ENCODE measurements at places on chromosomes 6 and 20.

GRCh38 chr6:148745926-148746325, 904 bp upstream of the UST start:
- no peak for DNase-seq

GRCh38 chr20:13984211-13984610, 6.2 kb downstream of the SEL1L2 start:
- DNase-seq: no peak

GRCh38 chr6:47146431-47147174, 104.5 kb upstream of the ADGRF1 start:
- no peak for DNase-seq

DNA sequence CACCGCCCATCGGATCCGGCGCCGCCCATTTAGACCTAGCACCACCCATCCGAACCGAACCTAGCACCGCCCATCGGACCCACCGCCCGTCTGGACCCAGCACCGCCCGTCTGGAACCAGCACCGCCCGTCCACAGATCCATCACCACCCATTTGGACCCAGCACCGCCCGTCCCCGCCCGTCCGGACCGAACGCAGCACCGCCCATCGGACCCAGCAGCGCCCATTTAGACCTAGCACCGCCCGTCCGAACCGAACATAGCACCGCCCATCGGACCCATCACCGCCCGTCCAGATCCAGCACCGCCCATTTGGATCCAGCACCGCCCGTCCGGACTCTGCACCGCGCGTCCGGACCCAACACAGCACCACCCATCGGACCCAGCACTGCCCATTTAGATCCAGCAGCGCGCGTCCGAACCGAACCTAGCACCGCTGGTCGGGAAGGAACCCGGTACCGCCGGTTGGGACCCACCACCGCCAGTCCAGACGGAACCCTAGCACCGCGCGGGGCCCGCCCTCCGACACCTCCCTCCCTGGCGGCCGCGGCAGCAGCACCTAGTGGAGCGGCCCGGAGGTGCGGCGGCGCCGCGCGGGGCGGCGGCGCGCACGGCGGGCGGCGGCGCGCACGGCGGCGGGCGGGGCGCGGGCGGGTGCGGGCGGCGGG, 348 bp upstream of the AFDN start:
- no peak for DNase-seq

GRCh38 chr6:2182251-2182650, 63.2 kb downstream of the GMDS start:
- no peak for DNase-seq

GRCh38 chr20:45402946-45403345, 5.1 kb upstream of the DBNDD2 start:
- no peak for DNase-seq

GRCh38 chr6:38476141-38476540, 163.6 kb downstream of the BTBD9 start:
- DNase-seq: no peak

- no peak for DNase-seq
Observed at GRCh38 chr6:32175322-32175710, 568 bp downstream of the AGPAT1 start.

- DNase-seq: no peak
Observed at GRCh38 chr6:1757131-1757530, 147.4 kb downstream of the FOXC1 start.

GRCh38 chr6:130364224-130364780, 1.5 kb upstream of the TMEM200A start:
- no peak for DNase-seq

DNA sequence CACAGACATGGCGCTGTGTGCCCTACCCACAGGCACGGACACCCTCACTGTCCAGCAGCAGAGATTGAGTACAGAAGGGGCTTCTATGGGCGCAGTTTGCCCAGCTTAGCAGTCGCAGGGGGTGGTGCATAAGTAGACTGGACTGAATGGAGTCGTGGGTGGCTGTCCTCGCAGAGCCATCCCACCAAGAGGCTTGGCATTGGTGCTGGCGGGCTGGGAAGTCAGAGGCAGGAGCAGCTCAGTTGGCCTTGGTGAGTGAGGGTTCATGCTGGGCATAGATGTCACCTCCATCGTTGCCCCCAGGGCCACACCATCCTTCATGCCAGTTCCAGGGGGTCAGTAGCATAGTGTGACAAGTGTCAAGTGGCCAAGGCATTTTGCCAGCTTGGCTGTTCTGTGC, 25.2 kb downstream of the SUMO4 start:
- DNase-seq: no peak

DNA sequence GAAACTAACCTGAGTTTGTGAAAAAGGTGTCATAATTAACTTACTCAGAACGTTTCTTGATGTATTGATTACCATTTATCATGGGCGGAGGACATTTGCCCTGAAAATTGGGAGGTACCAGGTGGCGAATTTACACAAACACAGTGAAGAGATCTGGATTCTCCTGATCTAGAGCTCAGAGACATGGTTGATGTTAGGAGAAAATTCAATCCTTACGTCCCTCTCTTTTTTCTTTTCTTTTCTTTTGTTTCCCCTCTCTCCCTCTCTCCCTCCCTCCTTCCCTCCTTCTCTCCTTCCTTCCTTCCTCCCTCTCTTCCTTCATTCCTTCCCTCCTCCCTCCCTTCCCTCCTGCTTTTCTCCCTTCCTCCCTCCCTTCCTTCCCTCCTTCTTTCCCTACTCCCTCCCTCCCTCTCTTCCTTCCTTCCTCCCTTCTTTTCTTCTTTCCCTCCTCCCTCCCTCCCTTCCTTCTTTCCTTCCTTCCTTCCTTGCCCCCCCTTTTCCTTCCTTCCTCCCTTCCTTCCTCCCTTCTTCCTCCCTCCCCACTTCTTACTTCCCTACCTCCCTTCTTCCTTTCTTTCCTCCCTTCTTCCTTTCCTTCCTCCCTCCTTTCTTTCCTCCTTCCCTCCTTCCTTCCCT, 234.1 kb downstream of the OTOR start:
- DNase-seq: no peak

DNA sequence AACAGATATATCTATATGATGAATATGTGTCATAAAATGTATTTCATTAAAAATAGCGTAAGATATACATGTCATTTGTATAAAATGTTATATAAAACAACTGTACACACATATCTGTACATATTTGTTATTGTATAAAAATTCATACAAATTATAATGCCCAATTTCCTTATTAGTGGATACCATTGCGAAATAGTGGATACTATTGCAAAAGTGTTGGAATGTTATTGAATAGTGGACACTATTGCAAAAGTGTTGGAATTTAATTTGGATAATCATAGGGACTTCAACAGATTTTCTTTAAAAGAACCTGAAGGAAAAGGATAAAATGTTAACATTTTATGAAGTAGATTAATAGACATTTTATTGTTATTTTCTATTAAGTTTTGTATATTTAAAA, 487.4 kb downstream of the HAO1 start:
- no peak for DNase-seq

DNA sequence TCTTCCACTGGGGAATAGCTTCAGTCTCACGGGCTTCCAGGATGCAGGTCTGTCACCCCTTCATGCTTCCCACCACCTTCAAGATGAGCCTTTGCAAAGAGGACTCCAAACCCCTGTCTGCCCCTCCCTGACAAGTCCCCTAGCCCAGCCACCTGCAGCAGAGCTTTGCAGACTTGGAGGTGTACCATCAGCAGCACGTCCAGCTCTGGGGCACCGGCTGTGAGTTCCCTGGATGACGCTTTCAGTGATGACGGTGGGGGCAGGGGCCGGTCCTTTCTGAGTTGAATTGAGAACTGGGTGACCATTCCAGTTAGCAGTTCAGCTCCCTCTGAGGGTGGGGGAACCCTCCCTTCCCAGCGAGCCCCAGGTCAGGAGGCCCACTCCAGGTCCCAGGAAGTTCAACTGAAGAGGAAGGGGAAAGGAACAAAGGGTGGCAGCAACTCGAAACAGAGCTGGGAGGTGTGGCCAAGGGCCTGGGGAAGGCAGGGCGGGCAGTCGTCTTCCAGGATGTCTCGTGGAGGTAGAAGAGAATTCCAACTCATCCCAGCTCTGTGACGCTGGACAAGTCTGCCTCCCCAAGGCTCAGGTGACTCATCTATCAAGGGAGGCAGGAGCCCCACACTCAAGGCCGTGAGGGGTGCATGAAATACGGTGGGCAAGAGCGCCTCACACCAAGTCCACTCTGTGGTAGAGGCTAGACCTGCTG, 86.0 kb downstream of the PTPN1 start:
- DNase-seq: no peak

- no peak for DNase-seq
Observed at GRCh38 chr6:134343066-134343465, 25.2 kb upstream of the SGK1 start.

- DNase-seq: no peak
Observed at GRCh38 chr20:10476319-10476724, 41.2 kb downstream of the SLX4IP start.

Data from AG04450 (cell line).